Mucosa of gallbladder (tissue), 1 donor: ENCODE measurements at places on chromosomes 4 and X. TPM values are rescaled to one million over a fixed set of nuclear protein-coding genes. Genes with fewer than 3 reads are reported as not detected.

Gene GYG2
- total RNA-seq: 5.4 TPM

Gene IGSF1
- total RNA-seq: 1.7 TPM

Gene OPRPN
- total RNA-seq: not detected

- DNase-seq: no peak
Measured at GRCh38 chr4:95268819-95269565, 279.8 kb downstream of the UNC5C start.

GRCh38 chr4:35559559-35560365, 684.6 kb downstream of the ARAP2 start:
- no peak for DNase-seq

Gene PTTG2
- 1.1 TPM for total RNA-seq

Gene TSC22D3
- 218 TPM for total RNA-seq

GRCh38 chrX:6184900-6185515, 43.7 kb downstream of the NLGN4X start:
- peak; percentile 60 for DNase-seq

Gene XKRX
- total RNA-seq: 0.26 TPM

GRCh38 chr4:12359420-12359819, 930.7 kb upstream of the HS3ST1 start:
- no peak for DNase-seq
